ENCODE measurements at places on chromosomes 6 and 20. TPM values are rescaled to one million over a fixed set of nuclear protein-coding genes. Genes with fewer than 3 reads are reported as not detected.

Gene ULBP1
- total RNA-seq = not detected

Gene COL21A1
- 0.16 TPM for total RNA-seq

Gene CLPSL1
- not detected for total RNA-seq

Gene HDDC2
- total RNA-seq = 198 TPM

Gene ALDH5A1
- 6.1 TPM for total RNA-seq

Gene RIPOR3
- not detected for total RNA-seq

Gene RBPJL
- not detected for total RNA-seq

Gene FAM162B
- not detected for total RNA-seq

DNA sequence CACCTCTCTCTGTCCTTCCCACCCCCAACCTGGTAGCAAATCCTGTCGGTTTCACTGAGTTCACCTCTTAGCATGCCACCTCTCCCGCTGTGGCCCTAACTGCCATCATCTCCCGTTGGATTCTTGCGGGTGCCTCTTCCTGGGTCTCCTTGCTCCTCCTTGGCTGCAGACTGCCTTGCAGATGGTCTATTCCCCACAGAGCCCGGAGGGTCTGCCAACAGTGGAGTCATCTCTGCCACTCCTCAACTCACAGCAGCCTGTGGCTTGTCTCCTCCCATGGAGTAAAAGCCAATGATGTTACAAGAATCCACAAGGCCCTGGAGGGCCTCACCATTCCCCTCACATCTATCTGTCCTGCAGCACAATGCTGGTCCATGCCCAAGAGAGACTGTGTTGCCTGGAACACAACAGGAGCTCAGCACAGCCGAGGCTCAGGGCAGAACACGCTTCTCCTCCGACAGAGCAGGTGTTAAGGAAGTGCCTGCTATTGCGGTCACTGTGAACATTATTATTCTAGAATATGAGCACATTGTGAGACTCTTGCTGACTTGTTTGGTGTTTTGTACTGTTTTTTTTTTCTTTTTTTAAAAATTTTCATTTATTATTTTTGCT lies 241.8 kb upstream of the SULF2 start:
- DNase-seq = no peak

DNA sequence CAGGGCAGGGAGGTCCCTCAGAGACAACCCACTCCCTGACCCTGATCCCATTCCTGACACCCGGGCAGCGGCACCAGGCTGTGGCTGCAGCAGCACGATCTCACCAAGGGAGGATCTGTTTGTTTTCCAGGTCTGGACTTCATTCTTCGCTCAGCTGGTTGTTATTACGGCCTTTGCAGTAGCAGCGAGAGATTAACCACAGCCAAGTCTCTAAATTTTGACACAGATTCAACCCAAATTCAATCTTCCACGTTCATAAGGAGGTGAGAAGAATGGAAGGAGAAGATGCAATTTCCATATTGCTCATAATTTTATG lies 91.1 kb upstream of the THBS2 start:
- no peak for DNase-seq

DNA sequence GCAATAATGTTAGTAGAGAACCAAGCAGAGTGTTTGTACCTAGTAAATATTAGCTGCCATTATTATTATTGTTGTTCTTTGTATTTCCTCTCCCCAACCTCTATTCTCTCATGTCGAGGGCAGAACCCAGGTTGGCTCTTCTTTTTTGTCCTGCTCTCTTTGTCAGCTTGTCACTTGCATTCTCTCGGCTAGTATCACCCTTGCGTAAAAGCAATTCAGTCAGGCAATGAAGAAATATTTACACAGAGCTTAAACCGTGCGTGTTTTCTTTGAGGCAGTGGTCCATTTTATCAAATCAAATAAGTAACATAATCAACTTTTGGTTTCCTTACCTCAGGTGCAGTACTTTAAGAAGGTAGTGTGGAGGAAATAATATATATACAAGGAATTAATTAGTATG lies 83.9 kb downstream of the TULP4 start:
- DNase-seq = no peak

GRCh38 chr6:24431045-24431451 lies 28.3 kb downstream of the MRS2 start:
- DNase-seq = peak; percentile 84

DNA sequence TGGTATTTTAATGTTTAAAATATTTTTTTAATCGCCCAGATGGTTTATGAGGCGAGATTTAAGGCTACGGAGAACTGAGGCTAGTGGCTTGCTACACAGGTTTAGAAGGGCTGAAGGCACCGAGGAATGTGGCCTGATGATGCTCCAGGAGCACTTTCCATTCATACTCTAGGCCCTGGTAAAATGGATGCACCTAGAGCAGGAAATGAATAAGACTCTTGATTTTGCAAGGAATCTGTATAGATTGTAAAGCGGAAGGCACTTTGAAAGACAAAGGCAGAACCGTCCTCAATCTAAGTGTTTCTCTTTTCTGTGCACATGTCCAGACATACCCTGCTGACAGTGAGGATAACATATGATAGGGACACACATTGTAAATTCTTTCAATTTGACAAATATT lies 30.1 kb downstream of the POU3F2 start:
- no peak for DNase-seq

GRCh38 chr6:51805517-51805916 lies 281.9 kb downstream of the PKHD1 start:
- no peak for DNase-seq

GRCh38 chr20:23585808-23586734 lies 17.8 kb upstream of the CST9L start:
- no peak for DNase-seq

DNA sequence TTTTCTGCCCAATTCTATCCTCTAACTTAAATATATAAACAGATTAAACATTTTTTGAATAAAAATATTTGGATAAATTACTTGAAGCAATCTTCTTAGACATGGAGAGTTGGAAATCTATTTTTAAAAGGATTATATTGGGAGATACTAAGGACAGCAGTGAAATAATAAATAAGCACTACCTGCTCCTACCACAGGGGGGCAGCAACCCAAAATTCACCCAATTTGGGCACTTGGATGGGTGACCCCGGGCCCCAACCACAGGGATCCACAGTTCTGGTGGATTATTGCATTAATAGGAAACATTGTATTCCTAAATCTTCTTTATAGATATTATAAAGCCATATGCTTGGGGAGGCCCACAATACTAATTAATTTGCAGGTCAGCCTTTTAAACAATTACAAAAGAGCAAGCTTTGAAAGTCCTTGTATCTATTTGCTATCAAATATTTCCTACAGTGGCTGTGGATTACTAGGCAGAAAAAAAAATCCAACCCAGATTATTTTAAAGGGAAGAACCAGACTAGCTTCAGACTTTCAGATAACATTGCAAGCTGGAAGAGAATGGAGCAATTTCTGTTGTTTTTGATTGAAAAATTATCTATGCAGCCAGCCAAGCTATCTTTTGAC lies 66.4 kb upstream of the PDE10A start:
- peak; percentile 59 for DNase-seq

- no peak for DNase-seq
Observed at GRCh38 chr20:58901488-58902402, 49.2 kb downstream of the GNAS start.

- no peak for DNase-seq
Observed at GRCh38 chr20:33005908-33006775, 1.4 kb upstream of the BPIFB2 start.

GRCh38 chr6:27940766-27941165 lies 16.3 kb upstream of the OR2B6 start:
- DNase-seq = no peak

All from SK-MEL-5 (cell line).